ENCODE measurements at places on chromosomes 6 and 20. TPM values are rescaled to one million over a fixed set of nuclear protein-coding genes. Genes with fewer than 3 reads are reported as not detected.

DNA sequence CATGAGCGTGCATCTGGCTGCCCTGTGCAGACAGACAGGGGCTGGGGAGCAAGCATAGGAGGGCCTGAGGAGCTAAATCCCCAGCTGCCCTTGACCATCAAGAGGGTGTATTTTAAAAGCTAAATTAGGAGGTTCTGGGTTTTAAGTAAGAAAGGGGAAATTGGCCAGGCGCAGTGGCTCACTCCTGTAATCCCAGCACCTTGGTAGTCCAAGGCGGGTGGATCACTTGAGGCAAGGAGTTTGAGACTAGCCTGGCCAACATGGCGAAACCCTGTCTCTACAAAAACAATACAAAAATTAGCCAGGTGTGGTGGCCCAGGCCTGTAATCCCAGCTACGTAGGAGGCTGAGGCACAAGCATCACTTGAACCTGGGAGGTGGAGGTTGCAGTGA, 27.8 kb downstream of the SERPINB6 start:
- peak overlapping the region; percentile 89 for H3K27ac ChIP-seq
- DNase-seq = no peak
- peaks cover 29% of the 10 kb centered on the region for H3K4me1 ChIP-seq

- H3K4me1 ChIP-seq = peaks cover 5% of the 10 kb centered on the region
- H3K27ac ChIP-seq = no peak overlapping the region
- DNase-seq = no peak
- no peaks in the 10 kb centered on the region for H3K27me3 ChIP-seq
- H3K4me3 ChIP-seq = no peak overlapping the region
These were observed 52.5 kb downstream of the HIVEP1 start for GRCh38 chr6:12064538-12065071.

DNA sequence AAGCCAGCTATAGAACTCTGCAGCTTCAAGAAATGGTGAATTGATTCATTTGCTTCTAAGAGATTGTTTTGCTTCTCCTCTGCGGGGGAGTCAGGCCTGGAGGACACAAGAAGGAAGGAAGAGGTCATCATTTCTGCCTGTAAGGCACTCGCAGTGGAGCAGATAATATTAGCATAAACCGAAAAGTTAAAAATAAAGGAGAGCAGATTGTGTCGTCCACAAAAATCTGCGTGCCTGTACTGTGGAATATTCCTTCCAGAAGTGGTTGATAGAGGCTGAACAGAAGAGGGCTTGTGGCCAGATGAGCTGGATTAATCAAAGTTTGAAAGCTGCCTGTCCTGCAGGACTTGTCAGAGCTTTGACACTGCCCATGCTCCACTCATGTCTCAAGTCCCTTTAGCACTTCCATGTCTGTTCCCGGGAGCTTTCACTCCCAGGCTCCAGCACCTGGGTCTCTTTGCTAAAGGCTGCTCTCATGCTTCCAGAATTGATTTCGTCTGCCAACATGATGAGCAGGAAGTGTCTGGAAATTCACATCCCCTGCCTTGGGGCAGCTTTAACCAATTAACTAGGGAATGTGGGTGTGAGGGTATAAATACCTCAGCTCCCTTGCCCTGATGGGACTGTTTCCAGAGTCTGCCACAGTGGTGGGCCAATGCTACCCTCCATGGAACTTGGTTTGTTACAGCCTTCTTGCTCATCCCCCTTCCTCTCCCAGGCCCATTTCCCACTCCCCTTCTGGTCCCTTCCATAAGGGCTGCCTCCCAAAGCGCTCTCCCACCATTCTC, 65.1 kb upstream of the STX16 start:
- no peak overlapping the region for H3K4me3 ChIP-seq
- H3K27me3 ChIP-seq = peaks cover 5% of the 10 kb centered on the region
- H3K27ac ChIP-seq = no peak overlapping the region
- H3K36me3 ChIP-seq = no peaks in the 10 kb centered on the region
- no peaks in the 10 kb centered on the region for H3K4me1 ChIP-seq

ZNF165 gene
- total RNA-seq = 0.99 TPM

GRCh38 chr20:42338294-42339201, 720.4 kb upstream of the CHD6 start:
- no peaks in the 10 kb centered on the region for H3K36me3 ChIP-seq
- no peak overlapping the region for H3K4me3 ChIP-seq
- no peak overlapping the region for H3K27ac ChIP-seq
- no peaks in the 10 kb centered on the region for H3K4me1 ChIP-seq

- no peak overlapping the region for H3K4me3 ChIP-seq
- H3K4me1 ChIP-seq = no peaks in the 10 kb centered on the region
- H3K27ac ChIP-seq = no peak overlapping the region
- no peaks in the 10 kb centered on the region for H3K27me3 ChIP-seq
- no peaks in the 10 kb centered on the region for H3K36me3 ChIP-seq
These were observed 564.8 kb downstream of the LMBRD1 start for GRCh38 chr6:69232008-69232407.

PEX7 gene
- total RNA-seq = 7.4 TPM

DNA sequence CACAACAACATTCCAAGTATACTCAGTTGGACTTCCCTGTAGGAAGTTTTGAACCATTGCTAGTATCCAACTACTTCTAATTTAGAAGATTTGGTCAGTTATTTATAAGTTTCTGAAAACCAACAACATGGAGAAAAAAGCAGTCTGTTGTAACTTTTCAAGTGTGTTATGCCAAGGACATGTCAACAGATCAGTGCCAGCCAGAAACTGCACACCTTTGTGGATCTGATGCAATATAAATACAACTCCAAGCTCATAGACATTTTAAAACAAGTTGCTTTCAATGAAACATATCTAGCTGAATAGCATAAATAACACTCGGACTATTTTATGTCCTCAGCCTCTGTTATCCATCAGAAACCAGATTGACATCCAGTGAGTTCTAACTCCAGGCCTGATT, 58.3 kb upstream of the CARMIL1 start:
- no peak for DNase-seq
- no peak overlapping the region for H3K27ac ChIP-seq

ABHD12 gene
- total RNA-seq = 16.5 TPM

MRPS18B gene
- 47.9 TPM for total RNA-seq
